Fibroblast of skin of right biceps (primary cell): ENCODE measurements at places on chromosomes 16 and 17.
A peak's percentile ranks its signal among the peaks of the same experiment; 100 is the strongest.

DNA sequence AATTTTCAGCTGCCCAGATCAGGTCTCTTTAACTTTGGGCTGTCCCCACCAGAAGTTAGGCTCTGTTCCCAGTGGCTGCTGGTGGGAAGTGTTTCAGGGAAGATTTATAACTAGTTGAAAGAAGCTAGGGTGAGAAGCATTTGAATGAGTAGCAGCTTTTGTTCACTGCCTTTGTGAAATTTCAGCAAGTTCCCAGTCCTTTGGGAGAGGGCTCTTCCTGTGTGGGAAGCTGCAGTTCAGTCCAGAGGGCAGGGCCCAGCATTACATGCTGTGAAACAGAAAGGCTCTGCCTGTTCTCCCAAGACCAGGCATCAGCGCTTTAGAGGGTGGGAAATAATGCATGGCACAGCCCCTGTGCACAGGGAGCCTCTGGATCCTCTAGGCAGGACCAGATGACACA, 17.8 kb downstream of the PROCA1 start:
- no peak for DNase-seq

- no peak for DNase-seq
These were observed 22.7 kb upstream of the ASGR2 start for GRCh38 chr17:7137171-7137943.

DNA sequence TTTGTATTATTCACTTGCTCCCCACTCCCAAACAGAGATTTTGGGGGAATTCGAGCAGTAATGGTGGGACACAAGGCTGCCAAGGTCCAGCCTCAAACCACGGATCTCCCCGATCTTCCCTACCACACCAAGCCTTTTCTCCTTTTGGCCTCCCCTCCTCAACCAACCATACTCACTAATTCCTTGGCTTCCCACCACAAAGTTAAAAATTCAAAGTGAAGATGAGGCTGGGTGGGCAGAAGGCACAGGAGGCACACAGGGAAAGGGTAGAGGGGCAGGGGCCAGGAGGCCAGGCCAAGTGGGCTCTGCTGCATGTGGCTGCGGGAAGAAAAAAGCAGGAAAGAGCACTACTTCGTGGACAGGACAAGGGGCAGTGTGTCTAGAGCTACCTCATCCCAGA, 15.2 kb downstream of the HOXB4 start:
- no peak for DNase-seq

DNA sequence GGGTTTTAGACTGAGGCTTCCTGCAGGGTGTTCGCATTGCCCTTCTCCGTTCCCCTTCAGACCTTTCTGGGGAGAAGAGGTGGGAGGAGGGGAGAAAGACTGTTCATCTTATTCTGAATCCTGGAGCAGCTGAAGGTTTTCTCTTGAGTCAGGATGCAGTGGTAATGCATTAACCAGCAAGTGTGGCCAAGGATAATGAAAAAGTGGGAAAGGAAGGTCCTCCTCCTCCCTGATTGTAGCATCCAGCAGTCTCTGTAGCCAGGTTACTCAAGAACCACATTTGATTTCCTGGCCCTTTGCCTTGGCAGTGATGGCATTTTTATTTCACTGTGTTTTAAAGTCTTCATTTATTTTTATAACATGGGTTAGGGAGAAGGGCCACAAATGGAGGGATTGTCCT, 59.1 kb downstream of the CYLD start:
- no peak for DNase-seq

GRCh38 chr16:4180511-4180910, 61.4 kb downstream of the SRL start:
- no peak for DNase-seq

GRCh38 chr17:76417499-76418143, 33.2 kb downstream of the SPHK1 start:
- DNase-seq: no peak

GRCh38 chr17:72189768-72190593, 69.2 kb downstream of the SOX9 start:
- DNase-seq: no peak

DNA sequence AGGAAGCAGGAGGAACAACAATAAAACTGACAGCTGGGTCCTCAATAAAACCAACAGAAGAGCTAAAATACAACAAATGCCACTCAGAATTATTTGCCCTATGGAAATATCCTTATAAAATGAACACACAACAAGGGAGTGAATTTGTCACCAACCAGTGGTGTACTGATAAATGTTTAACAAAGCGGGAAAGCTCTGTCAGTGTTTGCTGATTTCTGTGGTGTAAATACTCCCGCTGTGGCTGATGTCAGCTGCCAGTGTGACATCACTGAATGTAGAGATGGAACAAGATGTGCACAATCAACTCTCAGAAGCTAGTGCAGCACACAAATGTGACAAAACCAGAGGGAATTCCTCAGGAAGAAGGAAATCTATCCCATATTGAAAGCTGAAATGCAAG, 51.9 kb downstream of the CDYL2 start:
- DNase-seq: no peak

DNA sequence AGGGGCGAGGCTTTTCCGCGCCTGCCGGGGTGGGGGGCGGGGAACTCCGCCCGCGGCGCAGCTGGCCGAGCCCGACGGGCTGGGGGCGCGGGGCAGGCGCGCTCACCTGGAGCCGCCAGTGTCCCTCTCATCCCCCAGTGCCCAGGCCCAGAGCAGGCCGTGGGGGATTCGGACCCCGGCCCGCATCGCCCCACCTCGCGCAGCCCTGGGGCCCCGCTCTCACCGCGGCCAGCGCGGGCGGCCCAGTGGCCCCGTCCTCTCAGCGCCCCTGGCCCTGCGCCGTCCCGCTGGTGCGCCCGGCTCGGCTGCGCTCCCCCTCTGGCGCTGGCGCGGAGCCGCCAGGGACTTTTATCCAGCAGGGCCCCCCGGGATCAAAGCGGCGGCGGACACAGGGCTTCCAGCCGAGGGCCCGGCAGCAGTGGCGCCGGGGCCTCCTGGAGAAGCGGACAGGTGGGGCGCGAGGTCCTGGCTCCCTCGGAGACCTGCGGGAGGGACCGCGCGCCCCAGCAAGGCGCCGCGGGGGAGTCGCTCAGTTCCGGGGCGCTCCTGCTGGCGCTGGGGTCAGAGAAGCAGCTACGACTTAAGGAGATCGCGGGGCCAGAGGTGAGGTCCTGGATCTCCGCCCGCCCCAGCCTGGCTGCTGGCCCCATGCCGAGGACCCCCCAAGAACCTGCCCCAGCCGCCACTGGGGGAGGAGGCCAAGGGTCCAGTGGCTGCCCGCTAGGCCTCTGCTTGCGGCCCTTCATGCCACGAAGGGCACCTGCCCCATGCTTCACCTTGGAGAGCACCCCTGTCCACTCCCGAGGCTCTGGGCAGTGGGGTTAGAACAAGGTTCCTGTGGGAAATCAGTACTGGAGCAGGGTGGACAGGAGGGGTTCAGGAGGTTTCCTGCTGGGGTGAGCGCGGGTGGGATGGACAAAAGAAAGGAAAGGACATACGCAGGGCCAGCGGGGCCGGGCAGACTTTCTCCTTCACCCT, 823 bp upstream of the NOTUM start:
- no peak for DNase-seq

DNA sequence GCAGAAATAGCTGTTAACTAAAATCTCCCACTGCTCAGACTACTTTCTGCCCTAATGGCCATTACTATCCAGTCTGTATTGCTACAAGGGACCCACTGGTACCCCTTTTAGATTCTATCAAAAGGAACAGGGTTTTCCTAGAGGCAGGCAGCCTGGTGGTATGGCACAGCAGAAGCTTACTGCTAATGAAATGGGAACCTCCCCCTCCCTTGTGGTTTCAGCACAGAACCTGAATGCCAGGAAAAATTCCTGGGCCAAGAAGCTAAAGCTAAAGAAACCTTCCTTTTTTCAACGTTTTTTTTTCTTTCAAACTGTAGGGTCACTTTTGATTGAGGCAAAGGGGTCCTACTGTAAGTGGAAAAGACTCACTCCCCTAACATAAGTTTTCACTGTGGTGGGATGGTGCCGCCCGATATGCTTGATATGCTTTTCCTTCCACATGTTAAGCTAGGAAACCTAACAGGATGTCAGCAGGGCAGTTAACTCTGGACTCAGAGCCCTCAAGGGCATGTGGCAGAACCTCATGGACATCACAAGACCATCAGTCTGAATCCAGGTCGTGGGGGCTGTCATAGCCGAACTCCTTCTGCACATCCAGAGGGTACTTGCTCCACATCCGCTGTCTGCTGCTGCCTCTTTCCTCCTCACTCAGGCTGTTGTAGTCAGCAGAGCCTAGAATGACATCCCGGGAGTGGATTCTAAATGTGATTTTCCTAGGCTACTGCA, 9.8 kb downstream of the SLC7A6OS start:
- DNase-seq: no peak

DNA sequence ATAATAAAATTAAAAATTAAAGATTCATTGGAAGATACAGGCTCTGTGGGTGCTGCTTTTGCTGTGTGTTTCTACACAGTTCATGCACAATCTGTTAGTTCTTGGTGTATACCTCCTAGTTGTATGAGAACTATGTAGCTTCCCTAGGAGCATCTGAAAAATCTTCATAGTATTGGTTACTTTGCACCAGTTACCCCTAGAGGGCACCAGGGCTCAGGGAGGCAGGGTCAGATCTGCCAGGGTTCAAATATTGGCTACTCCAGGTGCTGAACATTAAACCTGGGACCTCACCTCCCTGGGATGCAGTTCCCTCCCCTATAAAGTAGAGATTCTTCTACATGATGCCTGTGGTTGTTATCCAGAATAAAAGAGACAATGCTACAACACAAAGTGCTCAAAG, 583.0 kb upstream of the CDH11 start:
- DNase-seq: no peak

DNA sequence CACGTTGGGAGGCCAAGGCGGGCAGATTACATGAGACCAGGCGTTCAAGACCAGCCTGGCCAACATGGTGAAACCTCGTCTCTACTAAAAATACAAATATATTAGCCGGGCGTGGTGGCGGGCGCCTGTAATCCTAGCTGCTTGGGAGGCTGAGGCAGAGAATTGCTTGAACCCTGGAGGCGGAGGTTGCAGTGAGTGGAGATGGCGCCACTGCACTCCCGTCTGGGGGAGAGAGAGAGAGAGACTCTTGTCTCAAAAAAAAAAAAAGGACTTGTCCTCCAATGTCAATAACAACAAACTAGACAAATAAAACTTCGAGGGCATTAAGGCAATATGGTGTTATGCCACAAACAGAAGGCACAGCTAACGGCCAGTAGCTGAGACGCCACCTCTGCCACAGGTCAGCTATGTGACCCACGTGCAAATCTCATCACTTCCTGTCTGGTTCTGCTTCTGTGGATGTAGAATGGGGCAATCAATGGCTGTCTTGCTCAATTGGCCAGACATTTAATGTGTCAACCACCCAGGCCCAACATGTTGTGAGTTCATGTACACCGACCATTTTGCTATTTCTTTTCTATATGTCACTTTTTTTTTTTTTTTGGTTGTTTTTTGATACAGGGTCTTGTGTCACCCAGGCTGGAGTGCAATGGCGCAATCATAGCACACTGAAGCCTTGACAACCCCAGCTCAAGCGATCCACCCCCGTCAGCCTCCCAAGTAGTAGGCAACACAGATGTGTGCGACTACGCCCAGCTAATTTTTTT, 834 bp upstream of the TXNDC11 start:
- peak; percentile 44 for DNase-seq

DNA sequence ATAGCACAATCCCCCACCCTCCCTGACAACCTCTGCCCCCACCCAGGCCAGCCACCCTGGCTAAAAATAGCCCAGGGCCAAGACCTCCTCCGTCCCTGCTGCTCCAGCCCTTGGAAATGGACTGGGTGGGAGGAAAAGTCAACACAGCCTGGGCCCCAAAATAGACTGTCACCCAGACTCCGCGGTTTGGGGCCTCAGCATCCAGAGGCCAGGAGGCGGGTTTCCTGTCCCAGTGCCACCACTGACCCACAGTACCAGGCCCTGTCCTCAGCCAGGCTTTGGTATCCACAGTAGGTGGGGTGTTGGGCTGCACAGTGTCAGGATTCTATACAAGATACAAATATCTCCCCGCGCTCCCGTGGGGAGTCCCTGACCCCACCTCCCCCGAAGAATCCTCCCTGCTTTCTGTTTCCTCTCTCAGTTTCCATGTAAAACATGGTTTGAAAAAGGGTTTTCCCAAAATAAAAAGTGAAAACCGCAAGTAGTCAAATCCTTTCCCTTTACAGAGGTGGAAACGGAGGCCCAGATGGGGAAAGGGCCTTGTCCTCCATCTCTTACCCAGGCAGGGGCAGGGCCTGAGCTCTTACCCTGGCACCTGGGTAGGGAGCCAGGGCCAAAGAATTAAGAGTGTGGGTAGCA, 20.1 kb downstream of the CPNE2 start:
- no peak for DNase-seq

GRCh38 chr17:59341922-59342321, 10.5 kb downstream of the YPEL2 start:
- DNase-seq: no peak

DNA sequence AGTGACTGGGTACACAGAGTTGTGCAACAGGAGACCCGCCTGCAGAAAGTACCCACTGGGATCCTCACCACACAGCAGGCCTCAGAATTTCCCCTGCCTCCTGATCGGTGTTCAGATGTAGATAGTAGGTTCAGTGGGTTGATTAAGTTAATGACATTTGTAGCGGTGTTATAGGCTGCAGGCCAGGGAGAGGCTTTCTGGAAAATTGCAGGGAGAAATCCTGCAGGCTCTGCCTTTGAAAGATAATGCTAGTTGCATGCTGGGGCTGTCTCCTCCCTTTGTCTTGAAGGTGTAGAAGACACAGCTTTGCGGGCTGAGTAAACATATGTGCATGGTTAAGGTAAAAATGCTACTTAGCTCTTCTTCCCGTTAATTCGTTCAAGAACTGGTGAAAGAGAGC, 406.3 kb upstream of the RBFOX1 start:
- no peak for DNase-seq

- no peak for DNase-seq
These were observed 504 bp upstream of the COPRS start for GRCh38 chr17:31859487-31860008.

DNA sequence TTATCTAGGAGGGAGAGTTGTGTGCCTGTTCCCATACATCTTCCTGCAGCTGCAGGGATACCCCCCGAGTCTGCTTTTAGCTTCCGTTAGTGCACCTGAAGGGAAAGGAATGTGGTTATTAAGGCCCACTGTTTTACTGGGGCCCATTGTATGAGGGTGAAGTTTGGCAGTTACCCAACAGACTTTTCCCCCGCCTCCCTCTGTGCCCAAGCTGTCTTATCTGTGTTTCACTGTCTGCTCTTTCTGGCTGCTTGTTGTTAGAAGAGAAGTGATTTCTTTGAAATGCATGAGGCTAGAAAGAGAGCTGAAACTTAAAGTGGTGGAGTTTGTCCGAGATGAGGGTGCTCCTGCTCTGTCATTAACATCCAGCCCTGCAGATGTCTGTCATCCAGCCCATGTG, 7.4 kb upstream of the OR1A2 start:
- no peak for DNase-seq

- peak; percentile 42 for DNase-seq
These were observed 10.0 kb downstream of the BAIAP2 start for GRCh38 chr17:81044764-81045589.

GRCh38 chr16:86091976-86092375, 193.0 kb downstream of the IRF8 start:
- DNase-seq: no peak
